ENCODE measurements at places on chromosomes 12 and 14.

DNA sequence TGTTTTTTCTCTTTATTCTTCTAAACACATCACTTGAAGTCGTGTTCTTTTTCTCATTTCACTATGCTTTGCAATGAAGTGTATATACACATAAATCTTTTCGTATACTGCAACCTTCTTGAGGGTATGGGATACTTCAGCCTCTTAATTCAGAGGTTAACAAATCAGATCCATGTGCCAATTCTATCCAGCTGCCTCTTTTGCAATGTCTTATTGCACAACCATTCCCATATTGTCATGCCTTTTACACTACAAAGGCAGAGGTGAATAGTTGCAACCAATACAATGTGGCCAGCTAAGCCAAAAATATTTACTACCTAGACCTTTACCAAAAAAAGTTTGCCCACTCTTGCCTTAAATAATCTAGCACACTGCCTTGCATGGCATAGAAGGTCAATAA is 224.5 kb upstream of the FOXG1 start:
- no peak for DNase-seq

GRCh38 chr12:27781680-27782079 is 1.6 kb upstream of the MANSC4 start:
- DNase-seq, result no peak

DNA sequence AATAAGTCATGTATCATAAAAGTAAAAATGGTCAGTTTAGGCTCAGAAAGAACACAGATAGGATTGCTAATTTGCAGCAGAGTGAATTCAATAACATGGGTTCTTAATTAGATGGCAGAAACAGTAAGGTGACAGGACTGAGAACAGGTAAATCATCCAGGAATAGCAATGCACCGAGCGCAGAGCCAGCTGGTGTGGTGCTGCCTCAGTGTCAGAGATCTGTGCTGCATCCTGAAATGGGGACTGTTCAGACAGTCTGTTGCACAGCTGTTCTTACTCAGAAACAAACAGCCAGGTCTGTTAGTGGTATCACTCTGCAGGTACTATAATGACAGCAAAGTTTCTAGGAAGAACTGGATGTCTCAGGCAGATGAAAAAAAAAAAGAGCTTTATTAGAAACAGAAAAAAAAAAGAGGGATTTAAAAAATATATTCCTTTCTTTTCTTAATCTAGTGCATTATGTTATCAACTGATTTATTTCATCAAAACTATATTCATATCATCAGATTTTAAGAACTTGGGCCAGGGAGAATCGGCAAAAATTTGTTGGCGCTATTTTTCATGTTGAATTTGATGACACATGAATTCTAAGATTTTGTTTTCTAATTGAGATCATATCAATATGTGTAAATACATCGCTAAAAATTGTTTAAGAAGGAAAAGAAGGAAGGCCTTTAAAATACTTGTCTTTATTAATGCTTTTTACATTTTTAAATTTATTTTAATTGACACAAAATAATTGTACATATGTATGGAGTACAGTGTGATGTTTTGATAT is 501.8 kb downstream of the PRKD1 start:
- no peak for DNase-seq

DNA sequence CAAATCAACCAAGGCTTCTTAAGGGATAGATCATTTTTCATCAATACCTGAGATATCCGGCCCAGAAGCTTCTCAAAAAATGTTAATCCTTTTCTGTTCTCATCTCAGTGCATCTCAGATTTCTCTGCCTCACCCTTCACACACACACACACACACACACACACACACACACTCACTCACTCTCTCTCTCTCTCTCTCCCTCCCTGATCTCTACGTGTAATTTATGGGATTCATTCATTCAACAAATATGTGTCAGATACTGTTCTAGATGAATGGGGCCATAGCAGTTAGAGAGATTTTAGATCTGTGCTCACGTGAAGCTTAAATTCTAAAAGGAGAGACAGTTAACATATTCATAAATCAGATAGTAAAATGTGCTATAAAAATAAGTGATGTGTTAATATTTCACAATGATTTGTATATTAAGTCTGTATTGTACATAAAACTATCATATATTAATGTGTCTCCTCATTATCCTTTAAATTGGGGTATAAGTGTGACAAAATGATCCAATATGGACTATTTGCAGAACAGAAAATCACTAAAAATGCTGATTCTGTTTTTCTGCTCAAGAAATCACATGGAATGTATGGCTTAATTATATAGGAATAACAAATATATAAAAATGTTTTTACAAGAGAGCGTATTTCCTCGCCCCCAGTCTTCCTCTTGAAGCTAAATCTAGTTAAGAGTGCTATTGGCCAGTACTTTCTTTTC is 7.3 kb upstream of the FRMD6 start:
- DNase-seq, result no peak

- DNase-seq, result no peak
These were observed 325.1 kb downstream of the DAD1 start for GRCh38 chr14:22263961-22264360.

DNA sequence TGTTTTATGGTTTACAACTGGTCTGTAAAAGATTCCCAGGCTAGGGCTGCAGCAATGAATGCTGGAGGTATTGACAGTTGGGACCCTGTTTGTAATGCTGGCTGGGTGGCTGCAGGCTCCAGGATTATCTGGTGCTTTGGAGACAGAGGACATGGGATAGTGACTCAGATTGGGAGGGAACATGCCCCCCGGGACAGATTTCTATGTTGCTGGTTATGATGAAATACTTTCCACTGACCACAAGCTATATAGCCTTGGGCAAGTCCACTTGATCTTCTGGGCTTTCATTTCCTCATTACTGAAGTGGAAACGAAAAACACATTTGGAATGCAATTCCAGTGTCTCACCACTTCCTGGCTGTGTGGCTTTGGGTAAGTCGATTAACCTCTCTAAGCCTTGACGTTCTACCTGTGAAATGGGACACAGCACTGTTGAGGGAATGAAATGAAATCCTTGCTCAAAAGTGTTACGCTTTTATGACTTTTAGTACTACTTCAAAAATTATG is 6.3 kb upstream of the TPCN1 start:
- no peak for DNase-seq

- DNase-seq, result no peak
These were observed 20.2 kb downstream of the PLEKHD1 start for GRCh38 chr14:69504775-69505174.

DNA sequence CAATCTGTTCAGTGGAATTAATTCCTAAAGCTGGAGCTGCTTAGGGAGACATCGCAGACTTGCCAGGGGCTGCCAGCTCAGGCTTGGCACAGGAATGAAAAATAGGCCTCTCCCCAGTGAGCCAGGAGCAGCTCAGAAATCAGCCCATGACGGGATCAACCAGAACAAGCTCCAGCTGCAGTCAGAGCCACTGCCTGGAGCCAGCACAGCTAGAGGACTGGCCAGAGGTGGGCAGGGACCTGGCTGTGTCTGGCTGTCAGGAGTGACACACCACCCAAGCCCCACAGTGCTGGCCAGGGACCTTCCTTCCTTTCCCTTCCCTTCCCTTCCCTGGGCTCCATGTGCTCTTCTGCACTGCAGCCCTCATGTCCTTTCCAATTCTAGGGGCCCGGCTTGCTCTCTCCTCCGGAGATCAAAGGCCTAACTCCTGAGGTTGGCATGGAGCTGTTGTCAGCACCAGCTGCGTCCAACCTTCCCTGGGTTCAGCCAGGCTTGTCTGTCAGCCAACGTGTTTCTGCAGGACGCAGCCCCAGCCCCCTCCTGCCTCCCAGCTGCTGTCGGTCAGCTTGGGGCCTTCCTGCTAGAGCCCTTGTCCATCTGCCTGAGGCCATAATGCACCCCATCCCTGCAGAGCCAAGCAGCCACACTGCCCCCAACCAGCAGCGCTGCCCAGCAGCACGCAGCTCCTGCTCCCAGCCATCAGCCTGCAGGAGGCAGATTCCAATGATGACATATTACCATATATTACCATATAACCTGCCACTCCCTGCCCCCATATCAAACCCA is 149.3 kb downstream of the CALM1 start:
- no peak for DNase-seq

- no peak for DNase-seq
These were observed 28.4 kb upstream of the GPR132 start for GRCh38 chr14:105093431-105094192.

GRCh38 chr12:127500512-127501035 is 766.4 kb upstream of the TMEM132C start:
- no peak for DNase-seq

GRCh38 chr12:72077111-72077820 is 138.6 kb downstream of the TPH2 start:
- no peak for DNase-seq

- DNase-seq, result no peak
These were observed 1.7 kb upstream of the TNS2 start for GRCh38 chr12:53048033-53048779.

DNA sequence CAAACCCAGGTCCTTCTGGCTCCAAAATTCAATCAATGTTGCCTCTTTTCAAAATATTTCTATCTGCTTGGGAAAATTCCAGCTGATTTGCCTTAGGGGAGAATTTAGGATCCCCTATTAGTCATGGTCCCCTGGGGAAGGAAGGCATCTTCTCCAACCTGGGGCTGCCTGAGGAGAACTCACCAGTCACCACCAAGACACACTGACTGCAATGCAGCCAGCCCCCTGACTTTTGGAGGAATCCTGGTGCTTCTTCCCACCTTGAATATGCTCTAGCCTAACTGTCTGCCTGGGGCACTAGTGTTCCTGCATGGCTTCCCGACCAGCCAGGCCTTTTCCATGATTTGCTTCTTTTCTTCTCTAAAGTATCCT is 71.8 kb upstream of the BCL2L14 start:
- DNase-seq, result no peak

- no peak for DNase-seq
These were observed 340.2 kb downstream of the C12orf75 start for GRCh38 chr12:105670672-105671071.

GRCh38 chr12:28457785-28458184 is 267.5 kb downstream of the CCDC91 start:
- no peak for DNase-seq

GRCh38 chr12:66156654-66157053 is 13.1 kb downstream of the TMBIM4 start:
- no peak for DNase-seq

DNA sequence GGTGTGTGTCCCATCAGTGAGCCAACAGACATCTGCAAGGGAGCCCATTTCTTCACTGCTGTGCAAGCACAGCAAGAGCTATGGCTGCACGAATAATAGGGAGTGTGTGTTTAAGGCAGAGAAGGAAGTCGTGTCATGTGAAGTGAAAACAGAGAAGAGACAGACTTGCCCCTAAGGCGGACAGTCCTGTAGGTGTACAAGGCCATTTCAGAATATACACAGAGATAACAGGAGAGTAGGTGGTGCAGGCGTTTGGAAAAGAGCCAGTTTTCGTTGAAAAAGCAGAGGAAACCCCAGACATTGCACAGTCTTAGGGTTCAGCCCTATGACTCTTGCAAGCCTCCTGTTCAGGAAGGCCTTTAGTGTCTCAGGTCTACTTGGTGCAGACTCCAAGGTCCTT is 46.3 kb upstream of the RNU6-8 start:
- no peak for DNase-seq

DNA sequence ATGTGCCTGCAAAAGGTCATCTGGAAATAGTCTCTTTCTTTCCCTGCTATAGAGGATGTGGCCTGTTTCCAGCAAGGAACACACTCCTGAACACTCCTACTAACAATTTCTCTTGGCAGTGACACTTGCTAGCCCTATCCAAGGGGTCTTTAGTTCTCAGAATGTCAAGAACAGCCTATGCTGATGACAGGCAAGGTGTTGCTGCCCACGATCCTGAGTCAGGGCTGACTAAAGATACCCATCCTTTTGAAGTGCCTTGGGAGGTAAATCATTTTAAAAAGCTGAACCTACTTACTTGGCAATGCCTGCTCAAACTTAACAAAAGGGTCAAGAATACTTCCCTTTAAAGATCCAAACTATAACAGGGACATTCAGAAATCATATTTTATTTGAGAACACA is 1146.4 kb downstream of the VRK1 start:
- peak; percentile 10 for DNase-seq

GRCh38 chr14:51507906-51508511 is 143.7 kb upstream of the FRMD6 start:
- DNase-seq, result no peak

- DNase-seq, result no peak
These were observed 9.9 kb downstream of the CCDC175 start for GRCh38 chr14:59566725-59567124.

DNA sequence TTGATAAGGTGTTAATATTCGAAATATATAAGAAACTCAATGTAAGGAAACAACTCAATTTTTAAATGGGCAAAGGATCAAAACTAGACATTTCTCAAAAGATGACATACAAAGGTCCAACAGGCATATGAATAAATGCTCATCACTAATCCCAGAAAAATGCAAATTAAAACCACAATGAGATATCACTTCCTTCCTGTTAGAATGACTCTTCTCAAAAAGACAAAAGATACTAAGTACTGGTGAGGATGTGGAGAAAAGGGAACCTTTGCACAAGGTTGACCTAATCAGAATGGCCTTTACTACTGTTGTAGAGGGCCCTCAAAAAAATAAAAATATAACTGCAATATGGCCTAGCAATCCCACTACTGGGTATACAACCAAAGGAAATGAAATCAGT is 383.4 kb downstream of the KCNH5 start:
- DNase-seq, result no peak

GRCh38 chr12:75995691-75996090 is 35.9 kb downstream of the PHLDA1 start:
- DNase-seq, result no peak

- no peak for DNase-seq
These were observed 44.3 kb upstream of the TMPO start for GRCh38 chr12:98471085-98471484.

GRCh38 chr12:53759261-53759660 is 7.5 kb upstream of the CISTR start:
- no peak for DNase-seq

DNA sequence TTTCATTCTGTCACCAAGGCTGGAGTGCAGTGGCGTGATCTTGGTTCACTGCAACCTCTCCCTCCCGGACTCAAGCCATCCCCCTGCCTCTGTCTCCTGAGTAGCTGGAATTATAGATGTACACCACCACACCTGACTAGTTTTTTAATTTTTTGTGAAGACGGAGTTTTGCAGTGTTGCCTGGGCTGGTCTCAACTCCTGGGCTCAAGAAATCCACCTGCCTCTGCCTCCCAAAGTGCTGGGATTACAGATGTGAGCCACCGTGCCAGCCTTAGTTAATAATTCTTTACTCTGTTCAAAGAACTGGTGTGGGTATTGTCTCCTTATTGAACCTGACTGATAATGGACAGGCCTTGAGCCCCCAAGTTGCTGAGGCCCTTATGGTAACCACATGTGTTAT is 10.4 kb upstream of the KRT7 start:
- DNase-seq, result no peak

GRCh38 chr12:72748971-72749370 is 476.8 kb downstream of the TRHDE start:
- DNase-seq, result no peak

GRCh38 chr12:51262758-51263177 is 7.4 kb downstream of the SMAGP start:
- no peak for DNase-seq

DNA sequence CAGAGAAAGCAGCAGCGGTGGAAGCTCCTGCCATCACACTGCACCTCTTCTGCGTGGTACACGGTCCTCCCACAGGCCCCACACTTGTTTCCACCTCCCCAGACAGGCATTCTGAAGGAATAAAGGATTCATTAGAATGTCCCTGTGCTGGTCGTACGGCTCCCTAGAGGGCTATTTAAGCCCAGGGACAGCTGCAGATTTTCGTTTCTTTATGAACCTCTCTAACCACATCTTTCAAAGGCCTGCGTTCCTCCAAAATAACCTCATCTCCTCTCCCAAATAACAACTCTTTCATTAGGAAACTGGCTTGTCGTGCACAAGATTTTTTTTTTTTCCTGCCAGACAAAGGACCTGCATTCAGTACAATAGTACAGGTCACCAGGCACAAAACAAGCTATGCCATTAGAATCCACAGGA is 12.7 kb downstream of the CSRP2 start:
- no peak for DNase-seq
